ENCODE measurements at places on chromosomes 6 and 20.

DNA sequence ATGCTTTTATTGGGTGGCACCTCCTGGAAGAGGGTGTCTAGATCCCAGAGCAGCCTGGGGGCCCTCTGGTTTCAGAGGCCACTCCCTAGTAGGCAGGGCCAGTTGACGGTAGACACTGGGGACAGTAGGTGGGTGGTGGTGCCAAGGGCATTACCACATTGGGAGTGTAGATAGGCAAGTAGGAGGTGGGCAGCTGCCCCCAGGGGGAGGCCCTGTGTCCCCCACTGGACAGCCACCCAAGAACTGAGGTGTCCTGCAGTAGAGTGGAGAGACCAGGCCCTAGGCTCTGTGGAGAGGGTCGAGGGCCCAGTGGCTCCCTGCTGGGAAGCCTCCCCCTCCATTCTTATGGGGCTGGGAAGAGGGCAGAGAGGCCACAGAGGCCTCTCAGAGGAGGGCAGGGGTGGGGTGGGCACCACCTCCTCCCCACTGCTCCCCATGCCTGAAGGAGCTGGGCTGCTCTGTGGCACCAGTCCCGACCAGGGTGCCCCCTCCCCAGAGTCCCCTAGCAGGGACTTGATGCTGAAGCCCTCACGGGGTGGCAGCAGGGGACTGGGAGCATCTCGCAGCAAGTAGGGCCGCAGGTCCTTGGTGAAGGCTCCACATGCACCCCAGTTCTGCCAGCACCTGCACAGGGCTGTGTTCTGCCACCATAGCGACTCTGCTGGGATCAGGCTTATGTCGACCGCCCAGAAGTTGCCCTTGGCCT lies 305.0 kb upstream of the KCNQ5 start:
- no peak for DNase-seq

GRCh38 chr6:163871616-163872015 lies 457.1 kb downstream of the QKI start:
- no peak for DNase-seq

DNA sequence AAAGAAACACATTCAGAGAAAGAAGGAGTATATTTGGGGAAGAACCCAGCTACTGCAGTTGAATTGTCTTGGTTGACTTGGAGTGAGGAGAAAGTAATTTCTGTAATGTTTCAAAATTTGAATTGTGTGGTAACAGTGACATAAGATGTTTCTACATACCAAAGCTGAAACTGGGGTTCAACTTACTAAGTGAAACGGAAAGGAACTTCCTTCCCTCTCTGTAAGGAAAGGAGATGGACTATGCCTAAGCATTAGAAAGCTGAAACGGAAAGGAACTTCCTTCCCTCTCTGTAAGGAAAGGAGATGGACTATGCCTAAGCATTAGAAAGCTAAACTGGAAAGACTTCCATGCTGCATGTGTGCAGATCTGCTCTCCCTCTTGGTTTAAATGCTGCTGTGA lies 46.0 kb downstream of the HUS1B start:
- no peak for DNase-seq

- DNase-seq, result no peak
These were observed 377.0 kb downstream of the BTBD3 start for GRCh38 chr20:12294678-12295077.

DNA sequence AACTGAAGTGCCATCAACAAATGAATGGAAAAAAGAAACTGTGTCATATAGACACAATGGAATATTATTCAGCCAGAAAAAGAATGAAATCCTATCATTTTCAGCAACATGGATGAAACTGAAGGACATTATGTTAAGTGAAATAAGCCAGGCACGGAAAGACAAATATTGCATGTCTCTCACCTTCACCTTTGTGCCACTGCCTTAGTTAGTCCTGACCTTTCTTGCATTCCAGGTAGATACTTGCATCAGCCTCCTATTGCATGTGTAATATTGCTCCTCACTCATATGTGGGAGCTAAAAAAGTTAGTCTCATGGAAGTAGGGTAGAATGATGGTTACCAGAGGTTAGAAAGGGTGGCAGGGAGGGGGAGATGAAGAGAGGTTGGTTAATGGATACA lies 14.9 kb downstream of the NOTCH4 start:
- no peak for DNase-seq

DNA sequence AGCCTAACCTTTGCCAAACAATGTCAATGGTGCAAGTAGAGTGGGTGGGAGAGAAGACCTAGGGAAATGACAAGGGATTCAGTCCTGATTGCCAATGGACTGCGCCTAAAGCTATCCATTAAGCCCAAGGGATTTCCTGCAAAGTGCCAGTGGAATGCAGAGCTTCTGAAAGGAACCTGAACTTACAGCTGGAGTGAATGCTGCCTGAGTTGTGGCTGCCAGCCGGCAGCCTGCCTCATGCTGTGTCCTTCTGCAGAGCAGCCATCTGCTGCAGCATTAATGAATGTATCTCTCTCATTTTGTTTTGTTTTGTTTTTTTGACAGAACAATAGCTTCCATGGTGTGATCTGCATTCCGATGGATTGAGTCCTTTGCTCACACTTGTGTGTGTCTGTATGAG lies 44.7 kb downstream of the SLC35F1 start:
- no peak for DNase-seq

GRCh38 chr20:63042448-63043071 lies 35.8 kb upstream of the BHLHE23 start:
- DNase-seq, result no peak

DNA sequence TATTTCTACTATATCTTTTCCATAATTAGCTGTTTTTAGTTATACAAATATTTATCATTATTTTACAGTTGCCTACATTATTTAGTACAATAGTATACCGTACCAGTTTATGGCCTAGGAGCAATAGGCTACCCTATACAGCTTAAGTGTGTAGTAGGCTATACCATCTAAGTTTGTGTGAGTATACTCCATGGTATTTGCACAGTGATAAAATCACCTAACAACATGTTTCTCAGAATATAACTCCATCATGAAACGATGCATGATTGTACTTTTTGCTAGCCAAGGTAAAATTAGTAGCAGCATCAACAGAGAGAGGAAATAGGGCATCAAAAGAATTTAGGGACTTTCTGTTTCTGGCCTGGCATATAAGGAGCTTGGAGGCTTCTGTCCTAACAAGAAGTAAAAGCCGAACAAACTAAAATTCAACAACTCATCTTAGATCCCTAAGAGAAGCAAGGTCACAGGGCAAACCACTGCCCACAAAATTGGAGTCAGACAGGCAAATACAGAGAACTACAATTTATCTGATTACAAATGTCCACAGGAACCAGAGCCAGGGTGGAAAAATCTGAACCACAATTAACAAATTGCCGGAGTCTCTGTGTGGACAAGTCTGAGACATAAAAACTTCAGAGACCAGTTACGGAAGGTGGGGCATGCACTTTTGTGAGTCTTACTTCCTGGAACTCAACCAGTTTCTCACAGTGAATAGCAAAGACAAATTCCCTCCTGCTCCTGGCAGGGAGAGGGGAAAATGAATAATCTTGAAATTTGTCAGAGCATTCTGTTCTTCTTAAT lies 671.4 kb downstream of the RFPL4B start:
- no peak for DNase-seq

DNA sequence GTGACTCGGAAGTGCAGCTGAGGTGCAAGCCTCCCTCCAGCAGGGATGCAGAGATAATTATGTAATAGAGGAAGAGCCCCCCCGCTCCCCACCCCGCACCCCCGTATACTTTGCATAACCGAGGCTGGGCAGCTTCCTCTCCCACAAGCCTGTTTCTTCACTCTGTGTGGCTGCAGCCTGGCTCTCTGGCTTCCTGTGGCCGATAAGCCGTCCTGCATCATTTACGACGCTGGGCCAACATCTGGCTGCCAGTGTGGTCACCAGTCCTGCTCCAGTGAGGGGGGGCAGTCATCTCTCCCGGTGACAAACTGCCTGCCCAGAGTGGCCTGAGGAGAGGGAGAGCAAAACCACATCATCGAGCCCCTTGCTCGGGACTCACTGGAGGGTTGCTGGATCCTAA lies 59.2 kb downstream of the RBM38 start:
- DNase-seq, result peak; percentile 48

GRCh38 chr6:135360222-135360621 lies 137.3 kb downstream of the AHI1 start:
- DNase-seq, result no peak

DNA sequence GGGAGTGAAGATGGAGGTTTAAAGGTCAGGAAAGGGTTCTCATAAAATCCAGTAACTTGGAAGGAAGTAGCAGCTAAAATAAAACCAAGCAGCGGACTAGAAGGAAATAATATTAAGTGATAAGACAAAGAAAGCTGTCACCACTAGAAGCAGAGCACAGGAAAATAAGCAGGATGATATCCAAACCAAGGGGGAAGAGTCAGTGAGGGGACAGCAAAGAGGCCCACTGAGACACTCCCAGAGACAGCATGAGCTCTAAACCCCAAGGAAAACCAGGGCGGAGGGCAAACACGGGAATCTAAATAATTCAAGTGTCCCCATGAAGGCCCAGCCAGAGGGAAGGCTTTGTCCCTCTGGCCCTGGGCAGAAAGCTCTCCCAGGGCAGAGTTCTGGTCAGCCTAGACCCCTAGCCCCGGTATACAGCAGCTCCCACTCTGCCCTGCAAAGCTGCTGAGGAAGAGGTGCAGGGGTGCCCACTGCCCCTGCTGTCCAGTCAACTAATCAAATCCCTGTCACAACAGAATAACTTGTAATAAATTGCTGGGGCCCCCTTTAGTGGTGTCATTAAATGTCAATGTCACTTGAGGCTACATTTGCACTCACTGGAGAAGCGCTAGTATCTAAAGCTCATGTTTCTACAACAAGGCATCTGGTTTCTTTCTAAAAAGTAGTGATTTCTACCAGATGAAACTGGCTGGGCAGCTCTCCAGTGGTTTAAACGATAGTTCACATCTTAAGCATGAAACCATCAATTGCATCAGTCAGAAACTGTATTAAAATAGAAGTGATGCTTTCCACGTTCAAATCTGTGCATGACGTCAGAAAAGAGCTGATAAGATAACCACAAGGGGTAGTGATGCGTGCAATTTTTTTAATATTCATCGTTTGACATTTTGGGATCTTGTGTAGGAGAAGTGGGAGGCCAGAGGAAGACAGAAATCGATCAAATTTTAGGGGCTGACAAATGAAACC lies 13.6 kb downstream of the PDE10A start:
- DNase-seq, result no peak

DNA sequence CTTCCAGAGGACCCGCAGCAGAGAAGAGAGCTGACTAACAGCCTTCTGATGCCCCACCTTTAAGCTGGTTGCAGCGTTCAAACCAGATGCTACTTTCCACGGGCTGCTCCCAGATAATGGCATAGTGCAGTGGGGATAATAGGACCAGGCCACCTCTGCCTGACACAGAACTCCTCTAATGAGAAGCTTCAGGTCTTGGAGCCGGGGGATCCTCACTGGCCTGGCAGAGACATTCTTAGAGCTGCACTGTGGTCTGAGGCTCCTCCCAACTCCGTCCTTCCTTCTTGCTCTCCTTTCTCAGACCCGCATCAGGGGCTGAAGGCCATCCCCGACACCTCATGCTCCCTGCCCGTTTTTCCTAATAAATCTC lies 206.6 kb upstream of the MARCKS start:
- DNase-seq, result no peak

DNA sequence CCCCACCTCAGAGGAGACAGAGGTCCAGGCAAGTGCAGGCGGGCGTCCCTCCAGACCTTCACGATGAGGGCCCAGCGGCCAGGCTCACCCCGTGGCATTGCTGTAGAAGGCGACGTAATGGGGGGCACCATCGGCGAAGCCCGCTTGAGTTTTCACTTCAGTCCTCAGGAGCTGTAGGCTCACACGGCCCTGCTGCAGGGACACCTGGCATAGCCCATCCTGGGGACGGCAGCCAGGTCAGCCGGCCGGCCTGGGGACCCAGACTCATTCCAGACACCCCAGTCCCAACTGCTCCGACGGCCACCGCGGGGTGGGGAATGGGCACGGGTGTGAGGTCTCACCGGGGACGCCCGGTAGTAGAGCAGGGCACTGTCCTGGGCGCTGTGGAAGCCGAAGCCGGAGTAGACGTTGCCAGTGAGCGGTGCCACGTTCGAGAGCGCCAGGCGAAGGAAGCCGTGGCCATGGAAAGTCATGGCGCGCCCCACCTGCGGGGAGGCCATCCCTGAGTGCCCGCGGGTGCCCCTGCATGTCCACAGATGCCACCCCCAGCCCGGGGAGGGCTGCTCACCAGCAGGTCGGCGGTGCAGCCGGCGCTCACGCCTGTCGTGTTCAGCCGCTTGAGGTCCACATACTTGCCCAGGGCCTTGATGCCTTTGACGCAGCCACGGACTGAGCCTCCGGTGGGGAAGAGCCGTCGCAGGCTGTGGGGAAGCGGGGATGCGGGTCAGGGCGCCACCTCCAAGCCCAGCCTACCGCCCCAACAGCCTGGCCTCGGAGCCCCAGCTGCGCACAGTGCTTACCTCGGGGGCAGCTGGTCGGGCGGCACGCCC lies 9.2 kb downstream of the ADRM1 start:
- DNase-seq, result no peak

GRCh38 chr20:37390891-37391525 lies 45.1 kb downstream of the SRC start:
- DNase-seq, result no peak

DNA sequence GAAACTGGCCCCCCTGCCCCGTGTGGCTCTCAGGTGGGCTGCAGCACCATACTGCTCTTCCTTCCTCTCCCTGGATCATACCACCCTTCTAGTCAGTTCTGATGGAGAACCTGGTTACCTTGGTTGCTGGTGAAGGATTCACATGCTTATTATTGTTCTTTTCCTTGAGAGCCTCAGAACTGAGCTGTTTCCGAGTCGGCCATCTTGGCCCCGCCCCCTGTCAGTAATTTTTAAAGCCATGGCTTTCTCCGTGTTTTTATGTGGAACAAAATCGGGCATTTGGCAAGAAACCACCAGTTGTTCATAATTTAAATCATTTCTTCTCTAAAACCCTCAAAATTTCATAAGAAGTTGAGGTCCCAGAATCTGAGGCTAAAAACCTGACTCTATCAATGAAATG lies 493.8 kb downstream of the NKAIN2 start:
- no peak for DNase-seq

DNA sequence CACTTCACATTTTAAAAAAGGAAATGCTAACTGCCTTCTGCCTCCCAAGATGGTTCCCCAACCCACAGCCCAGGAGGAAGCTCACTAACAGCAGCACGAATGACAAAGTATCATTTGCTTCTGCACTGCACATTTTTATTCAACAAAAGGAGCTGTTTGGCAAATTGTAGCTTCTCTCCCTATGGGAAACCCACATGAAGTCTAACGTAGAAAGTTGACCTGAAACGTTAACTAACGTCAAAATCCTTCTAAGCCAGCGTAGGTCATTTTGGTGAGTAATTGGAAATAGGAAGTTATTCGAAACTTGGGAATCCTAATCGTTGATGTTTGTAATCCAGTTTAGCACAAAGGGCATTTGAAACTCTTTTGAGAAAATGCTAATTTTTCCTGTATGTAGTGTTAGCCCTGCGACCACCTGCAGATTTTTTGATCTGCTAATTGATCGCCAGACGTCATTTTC lies 2.9 kb downstream of the SALL4 start:
- DNase-seq, result no peak

- DNase-seq, result no peak
These were observed 9.1 kb upstream of the SF3B5 start for GRCh38 chr6:144104488-144104887.
